ENCODE measurements at places on chromosomes 7 and 10.
A peak's percentile ranks its signal among the peaks of the same experiment; 100 is the strongest.

DNA sequence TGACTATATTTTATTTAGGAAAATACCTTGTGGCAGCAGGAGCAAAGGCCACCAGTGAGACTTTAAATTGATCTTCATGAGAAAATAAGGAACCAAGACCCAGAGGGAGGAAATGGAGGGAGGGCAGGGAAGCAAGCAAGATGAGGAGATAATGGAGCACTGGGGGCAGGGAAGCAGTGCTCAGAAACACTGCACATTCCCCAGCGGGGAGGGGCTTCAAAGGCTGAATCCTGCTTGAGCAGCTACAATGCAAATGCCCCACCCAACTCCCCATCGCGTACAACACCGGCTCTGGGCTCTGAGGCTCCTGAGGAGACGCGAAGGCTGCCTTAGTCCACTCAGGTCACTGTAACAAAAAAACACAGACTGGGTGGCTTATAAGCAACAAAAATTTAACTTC is 503.8 kb downstream of the GRID1 start:
- DNase-seq, result no peak
- H3K27ac ChIP-seq, result no peak overlapping the region
- no peaks in the 10 kb centered on the region for H3K4me1 ChIP-seq
- no peaks in the 10 kb centered on the region for H3K36me3 ChIP-seq

- H3K27me3 ChIP-seq, result no peaks in the 10 kb centered on the region
- H3K4me3 ChIP-seq, result no peak overlapping the region
- DNase-seq, result no peak
- H3K36me3 ChIP-seq, result no peaks in the 10 kb centered on the region
- no peak overlapping the region for H3K27ac ChIP-seq
Observed at GRCh38 chr10:16559236-16559773, 37.6 kb upstream of the C1QL3 start.

- no peak for DNase-seq
- H3K4me1 ChIP-seq, result peaks cover 27% of the 10 kb centered on the region
- H3K27me3 ChIP-seq, result no peaks in the 10 kb centered on the region
- H3K4me3 ChIP-seq, result no peak overlapping the region
- no peak overlapping the region for H3K27ac ChIP-seq
Observed at GRCh38 chr10:104321226-104321625, 17.0 kb downstream of the ITPRIP start.

DNA sequence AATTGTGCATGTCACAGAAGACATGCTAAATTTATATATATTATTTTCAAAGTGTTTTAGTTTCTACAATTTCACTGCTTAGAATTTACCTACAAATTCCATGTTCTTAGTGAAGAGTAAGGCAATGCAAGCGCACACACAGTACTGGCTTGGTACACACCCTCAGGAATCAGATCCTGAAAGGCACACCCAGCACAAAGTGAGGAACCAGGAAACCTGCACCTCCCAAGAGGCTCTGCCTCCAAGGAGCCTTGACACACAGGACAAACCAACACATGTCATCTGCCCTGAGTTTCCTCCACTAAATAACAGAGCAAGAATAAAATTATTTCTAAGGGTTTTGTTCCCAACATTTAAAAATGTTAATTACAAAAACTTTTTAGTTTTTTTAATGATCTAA is 156.2 kb downstream of the PARD3 start:
- H3K27ac ChIP-seq, result no peak overlapping the region
- H3K4me3 ChIP-seq, result no peak overlapping the region
- no peak for DNase-seq
- no peaks in the 10 kb centered on the region for H3K27me3 ChIP-seq
- H3K4me1 ChIP-seq, result peaks cover 10% of the 10 kb centered on the region

GRCh38 chr7:116499168-116500077 is at the start of gene CAV2:
TSS of gene CAV2 (plus strand) at chr7:116499738. CDS start at chr7:116499782, 44 bp downstream.
- H3K27me3 ChIP-seq, result no peaks in the 10 kb centered on the region
- H3K4me1 ChIP-seq, result no peaks in the 10 kb centered on the region
- peak within 1 kb of the TSS; percentile 77 for H3K4me3 ChIP-seq
- H3K36me3 ChIP-seq, result no peaks in the 10 kb centered on the region
- no peak within 1 kb of the TSS for H3K27ac ChIP-seq

GRCh38 chr7:96347471-96347870 is 25.6 kb upstream of the SLC25A13 start:
- no peaks in the 10 kb centered on the region for H3K27me3 ChIP-seq
- no peak overlapping the region for H3K4me3 ChIP-seq

DNA sequence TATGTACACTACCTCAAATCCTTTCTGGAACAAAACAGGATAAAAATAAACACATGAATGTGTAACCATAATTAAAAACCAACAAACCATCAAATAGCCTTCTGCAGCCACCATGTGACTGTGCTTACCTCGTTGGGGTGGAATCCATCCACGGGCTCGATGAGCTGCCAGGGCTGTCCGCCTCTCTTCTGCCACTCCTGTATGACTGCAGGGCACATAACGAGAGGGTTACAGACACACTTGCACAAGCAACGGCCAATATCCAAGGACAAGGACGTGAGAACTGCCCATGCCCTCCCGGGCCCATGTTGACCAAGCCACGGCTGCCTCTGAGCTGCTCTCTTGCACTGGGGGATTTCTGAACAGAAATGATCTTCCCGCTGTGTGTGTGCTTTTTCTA is 132.2 kb downstream of the ANLN start:
- no peak overlapping the region for H3K4me3 ChIP-seq
- peaks cover 3% of the 10 kb centered on the region for H3K4me1 ChIP-seq
- no peaks in the 10 kb centered on the region for H3K27me3 ChIP-seq

- no peaks in the 10 kb centered on the region for H3K36me3 ChIP-seq
- H3K4me3 ChIP-seq, result no peak overlapping the region
- no peaks in the 10 kb centered on the region for H3K4me1 ChIP-seq
Observed at GRCh38 chr10:27457261-27457945, 46.7 kb upstream of the RAB18 start.

DNA sequence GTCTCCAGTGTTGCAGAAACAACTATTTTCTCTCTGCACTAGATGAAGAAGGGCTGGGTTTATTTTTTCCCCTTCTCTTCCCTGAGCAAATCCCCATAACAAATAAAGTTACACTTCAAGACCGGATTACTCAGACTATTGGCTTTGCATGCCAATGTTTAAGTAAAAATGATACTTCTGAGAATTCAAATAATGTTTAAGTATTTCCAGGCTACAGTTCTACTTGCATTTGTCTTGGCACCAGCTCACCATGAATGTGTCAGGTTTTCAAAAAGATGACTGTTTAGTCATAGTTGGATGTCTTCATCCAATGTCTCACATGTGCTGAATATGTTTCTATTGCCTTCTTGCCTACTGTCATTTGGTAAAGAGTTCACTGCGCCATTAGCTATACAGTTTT is 912.6 kb downstream of the GATA3 start:
- no peak overlapping the region for H3K27ac ChIP-seq
- H3K27me3 ChIP-seq, result no peaks in the 10 kb centered on the region
- DNase-seq, result no peak
- no peak overlapping the region for H3K4me3 ChIP-seq
- H3K4me1 ChIP-seq, result no peaks in the 10 kb centered on the region

GRCh38 chr7:27346531-27347275 is 104.1 kb downstream of the EVX1 start:
- no peaks in the 10 kb centered on the region for H3K36me3 ChIP-seq
- H3K4me3 ChIP-seq, result no peak overlapping the region
- DNase-seq, result peak; percentile 36
- no peaks in the 10 kb centered on the region for H3K4me1 ChIP-seq
- no peak overlapping the region for H3K27ac ChIP-seq
- no peaks in the 10 kb centered on the region for H3K27me3 ChIP-seq

DNA sequence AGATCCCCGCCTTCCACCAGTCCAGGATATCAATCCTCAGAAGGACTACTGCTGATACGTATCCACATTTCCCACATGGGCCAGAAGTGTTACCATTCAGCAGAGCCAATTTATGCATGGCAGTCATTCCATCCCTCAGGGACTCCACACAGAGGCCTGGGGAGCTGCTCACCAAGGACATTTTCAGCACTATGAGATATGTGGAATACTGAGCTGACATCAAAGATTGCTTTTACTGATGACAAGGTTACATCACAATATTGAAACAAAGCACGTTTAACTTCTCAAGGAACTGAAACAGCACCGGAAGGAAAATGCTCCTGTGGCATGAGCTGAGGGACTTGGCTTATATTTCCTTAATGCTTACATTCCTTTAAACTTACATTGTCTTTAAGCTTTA is 335.1 kb downstream of the BMPER start:
- H3K36me3 ChIP-seq, result no peaks in the 10 kb centered on the region
- no peaks in the 10 kb centered on the region for H3K27me3 ChIP-seq
- no peaks in the 10 kb centered on the region for H3K4me1 ChIP-seq

- H3K4me1 ChIP-seq, result peaks cover 10% of the 10 kb centered on the region
- H3K27ac ChIP-seq, result peak overlapping the region; percentile 12
- peak; percentile 37 for DNase-seq
Observed at GRCh38 chr7:82312646-82313045, 130.9 kb downstream of the CACNA2D1 start.

- H3K27me3 ChIP-seq, result no peaks in the 10 kb centered on the region
- no peak overlapping the region for H3K27ac ChIP-seq
- H3K4me1 ChIP-seq, result no peaks in the 10 kb centered on the region
Observed at GRCh38 chr7:16559497-16560179, 33.0 kb downstream of the LRRC72 start.

- H3K27me3 ChIP-seq, result no peaks in the 10 kb centered on the region
- no peaks in the 10 kb centered on the region for H3K4me1 ChIP-seq
- no peak overlapping the region for H3K4me3 ChIP-seq
- H3K27ac ChIP-seq, result no peak overlapping the region
- peaks cover 10% of the 10 kb centered on the region for H3K36me3 ChIP-seq
Observed at GRCh38 chr7:1021931-1022330, 22.4 kb upstream of the GPR146 start.

DNA sequence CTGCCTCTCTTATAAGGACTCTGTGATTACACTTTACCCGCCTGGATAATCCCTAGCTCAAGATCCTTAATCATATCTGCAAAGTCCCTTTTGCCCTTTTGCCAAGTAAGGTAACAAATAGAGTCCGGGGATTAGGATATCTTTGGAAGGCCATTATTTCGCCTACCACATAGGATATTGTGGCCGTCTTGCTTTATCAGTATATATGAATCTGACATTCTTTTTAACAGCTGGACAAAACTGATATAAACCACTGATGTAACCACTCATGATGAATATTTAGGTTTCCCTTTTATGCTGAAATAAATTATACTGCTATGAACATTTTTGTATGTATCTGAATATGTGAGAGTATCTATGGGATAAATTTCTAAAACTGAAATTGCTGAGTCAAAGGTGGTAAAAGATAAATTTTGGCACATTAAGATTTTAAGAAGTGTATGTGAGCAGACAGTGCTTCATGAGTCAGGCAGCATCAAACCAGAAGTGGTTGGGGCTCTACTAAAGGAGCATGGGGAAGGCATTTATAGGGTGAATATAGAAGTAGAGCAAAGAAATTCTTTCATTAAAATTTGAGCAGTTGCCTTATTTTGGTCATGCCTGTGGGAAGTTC is 44.7 kb downstream of the AVL9 start:
- no peak overlapping the region for H3K4me3 ChIP-seq
- no peak overlapping the region for H3K27ac ChIP-seq
- H3K4me1 ChIP-seq, result peaks cover 6% of the 10 kb centered on the region
- H3K36me3 ChIP-seq, result peaks cover 14% of the 10 kb centered on the region
- DNase-seq, result no peak

DNA sequence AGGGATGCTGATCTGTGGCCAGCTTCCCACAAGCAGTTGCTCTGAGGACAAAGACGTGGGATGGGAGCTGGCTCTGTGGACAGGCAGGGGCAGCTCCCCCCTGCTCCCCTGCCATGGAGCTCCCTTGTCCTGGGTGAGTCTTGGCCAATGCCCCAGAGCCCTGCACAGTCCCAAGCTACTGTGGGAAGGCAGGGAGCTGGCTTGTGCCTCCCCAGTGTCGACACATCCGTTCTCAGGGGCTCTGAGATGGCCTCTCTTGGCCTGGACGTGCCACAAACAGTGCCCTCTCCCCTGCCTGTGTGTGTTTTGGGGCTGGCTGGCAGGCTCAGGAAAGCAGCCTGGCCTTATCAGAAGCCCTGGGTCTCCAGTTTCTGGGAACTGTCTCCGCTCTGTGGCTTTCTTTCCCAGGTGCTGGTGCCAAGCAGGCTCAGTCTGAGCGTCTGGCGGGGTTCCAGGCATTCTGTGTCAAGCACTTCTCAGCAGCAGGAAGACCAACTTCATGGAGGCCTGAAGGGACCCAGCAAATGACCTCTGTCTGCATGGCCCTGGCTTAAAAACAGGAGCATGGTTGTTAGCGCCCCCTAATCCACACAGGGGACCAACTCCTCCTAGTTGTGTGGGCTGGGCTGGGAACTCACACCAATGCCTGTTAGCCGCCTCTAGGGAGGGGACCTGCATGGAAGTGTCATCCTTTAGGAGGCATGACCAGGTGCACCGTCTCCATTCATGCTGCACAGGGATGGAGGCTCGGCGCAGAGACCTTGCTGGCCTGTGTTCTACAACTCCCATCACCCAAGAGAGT is 375.2 kb downstream of the RPS24 start:
- H3K36me3 ChIP-seq, result no peaks in the 10 kb centered on the region
- no peak overlapping the region for H3K27ac ChIP-seq
- DNase-seq, result peak; percentile 75
- H3K4me3 ChIP-seq, result no peak overlapping the region

- H3K27me3 ChIP-seq, result no peaks in the 10 kb centered on the region
- H3K36me3 ChIP-seq, result no peaks in the 10 kb centered on the region
- no peaks in the 10 kb centered on the region for H3K4me1 ChIP-seq
- no peak overlapping the region for H3K27ac ChIP-seq
- DNase-seq, result no peak
Observed at GRCh38 chr7:141150465-141150864, 76.6 kb downstream of the TMEM178B start.

- H3K4me1 ChIP-seq, result no peaks in the 10 kb centered on the region
- no peak overlapping the region for H3K27ac ChIP-seq
- no peaks in the 10 kb centered on the region for H3K36me3 ChIP-seq
- H3K4me3 ChIP-seq, result no peak overlapping the region
Observed at GRCh38 chr7:93031795-93032194, 86.0 kb downstream of the SAMD9 start.

DNA sequence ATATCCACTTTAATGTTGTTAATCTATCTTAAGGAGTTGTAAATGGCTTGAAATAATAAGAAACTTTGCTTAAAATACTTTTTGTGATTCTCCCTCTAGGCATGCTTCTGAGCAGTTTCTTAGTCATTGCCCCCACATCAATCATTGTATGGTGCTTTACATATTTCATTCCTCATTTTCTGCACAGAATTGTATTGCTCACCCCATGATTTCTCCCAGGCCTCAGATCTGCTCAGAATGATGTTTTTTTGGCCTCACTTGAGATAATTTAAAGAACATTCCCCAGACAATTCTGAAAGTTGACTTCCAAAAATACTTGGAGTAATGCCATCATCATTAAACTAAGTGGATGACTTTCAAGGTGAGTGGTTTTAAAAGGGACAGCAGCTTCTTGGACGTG is 82.1 kb upstream of the PRPS1L1 start:
- H3K27me3 ChIP-seq, result no peaks in the 10 kb centered on the region
- no peak for DNase-seq
- no peak overlapping the region for H3K4me3 ChIP-seq
- H3K27ac ChIP-seq, result no peak overlapping the region
- H3K36me3 ChIP-seq, result no peaks in the 10 kb centered on the region
- no peaks in the 10 kb centered on the region for H3K4me1 ChIP-seq

All from H9 (cell line).